Right cardiac atrium (tissue), 5 donors: ENCODE measurements at places on chromosomes 11 and 22. TPM values are rescaled to one million over a fixed set of nuclear protein-coding genes. Genes with fewer than 3 reads are reported as not detected.

- no peak for DNase-seq
These were observed 7.3 kb downstream of the ASCL2 start for GRCh38 chr11:2263071-2263565.

DNA sequence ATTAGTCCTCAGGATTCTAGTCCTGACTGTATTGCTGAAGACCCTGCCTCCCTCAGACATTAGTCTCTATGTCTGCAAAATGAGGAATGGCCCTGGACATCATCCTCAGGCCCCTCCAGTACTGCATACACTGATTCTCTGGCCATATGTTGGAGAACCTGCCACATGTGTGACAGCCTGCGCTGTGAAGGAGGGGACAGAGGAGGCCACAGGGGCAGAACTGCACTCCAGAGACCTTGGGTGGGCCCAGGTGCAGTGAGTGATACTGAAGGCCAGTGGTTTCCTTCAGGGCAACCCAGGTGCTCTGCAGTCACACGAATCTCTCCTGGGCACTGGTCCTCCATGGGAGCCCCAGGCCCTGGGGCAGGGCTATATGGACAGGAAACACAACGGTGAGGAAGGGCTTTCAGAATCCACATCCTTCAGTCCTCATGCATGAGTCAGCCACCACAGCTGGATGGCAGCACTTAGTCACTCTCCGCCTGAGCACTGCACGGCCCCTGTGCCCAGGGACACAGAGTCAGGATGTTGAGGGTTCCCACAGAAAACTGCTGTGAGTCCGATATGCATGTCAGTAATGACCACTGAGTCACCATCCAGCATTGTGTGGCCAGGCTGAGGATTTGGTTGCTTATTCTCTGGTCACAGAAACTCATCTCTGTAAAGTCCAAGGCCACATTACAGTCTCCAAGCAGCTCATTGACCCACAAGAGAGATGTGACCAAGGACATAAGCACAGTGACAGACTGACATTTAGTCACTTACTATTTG is 39.7 kb downstream of the ME3 start:
- DNase-seq: no peak

DNA sequence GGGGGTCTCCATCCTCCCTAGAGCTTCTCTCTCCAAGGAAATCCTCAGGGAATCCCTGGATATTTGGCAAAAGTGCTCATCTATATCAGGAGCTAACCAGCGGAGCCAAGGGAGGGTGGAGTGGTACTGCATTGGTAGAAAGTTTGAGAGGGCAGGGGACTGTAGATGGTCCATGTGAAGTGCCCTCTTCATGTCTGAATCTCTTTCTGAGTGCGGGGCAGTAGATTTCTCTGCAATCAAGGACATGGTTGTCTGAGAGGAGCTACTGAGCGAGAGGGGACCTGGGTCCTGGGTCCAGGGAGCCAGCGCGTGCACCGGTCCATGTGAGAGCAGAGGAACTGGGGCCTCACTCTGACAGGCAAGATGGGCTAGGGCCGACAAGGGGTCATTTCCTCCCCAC is 701 bp downstream of the DIXDC1 start:
- no peak for DNase-seq

Gene SLC22A8
- total RNA-seq: not detected

DNA sequence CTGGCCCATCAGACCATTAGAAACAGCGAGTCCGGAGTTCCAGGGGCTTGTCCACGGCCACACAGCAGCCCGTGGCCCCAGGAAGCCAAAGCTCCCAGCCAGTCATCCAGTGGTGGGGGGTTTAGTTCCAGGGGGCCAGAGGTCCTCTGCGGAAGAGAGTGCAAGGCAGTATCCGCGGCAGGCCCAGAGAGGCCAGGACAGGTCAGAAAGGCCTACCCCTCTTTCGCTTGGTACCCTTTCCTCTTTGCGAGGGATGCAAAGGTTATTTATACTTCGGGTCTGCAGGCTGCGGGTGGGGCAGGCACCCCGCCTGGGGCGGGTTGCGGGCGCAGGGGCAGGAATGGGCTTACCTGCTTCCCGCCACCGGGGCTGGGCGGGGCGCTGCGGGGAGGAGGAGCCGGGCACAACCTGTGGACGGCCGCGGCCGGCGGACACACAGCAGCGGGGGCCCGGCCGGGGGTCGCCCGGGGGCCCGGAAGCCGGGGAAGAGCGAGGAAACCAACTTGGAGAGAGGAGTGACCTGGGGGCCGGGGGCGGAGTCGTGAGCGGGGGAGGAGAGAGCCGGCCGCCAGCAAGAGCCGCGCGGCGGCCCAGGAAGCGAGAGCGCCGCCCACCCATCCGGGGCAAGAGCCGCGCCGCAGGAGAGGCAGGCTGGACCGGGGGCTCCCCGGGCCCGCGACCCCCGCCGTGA is at the start of gene SH3BP1:
TSS of gene SH3BP1 (plus strand) at position 600 of the 691 bp plus-strand sequence. CDS start 119 bp downstream, outside the sequence.
- DNase-seq: peak; percentile 89

Gene RIMBP3B
- total RNA-seq: 0.08 TPM

- DNase-seq: peak; percentile 55
These were observed 1.8 kb downstream of the NDUFV1 start for GRCh38 chr11:67608486-67608885.

Gene C1QTNF4
- total RNA-seq: 0.44 TPM

- no peak for DNase-seq
These were observed 128.9 kb downstream of the DBX1 start for GRCh38 chr11:20031155-20032001.

Gene ELMOD1
- 12.6 TPM for total RNA-seq

- DNase-seq: no peak
These were observed 15.7 kb downstream of the ZNF214 start for GRCh38 chr11:7004482-7004881.

DNA sequence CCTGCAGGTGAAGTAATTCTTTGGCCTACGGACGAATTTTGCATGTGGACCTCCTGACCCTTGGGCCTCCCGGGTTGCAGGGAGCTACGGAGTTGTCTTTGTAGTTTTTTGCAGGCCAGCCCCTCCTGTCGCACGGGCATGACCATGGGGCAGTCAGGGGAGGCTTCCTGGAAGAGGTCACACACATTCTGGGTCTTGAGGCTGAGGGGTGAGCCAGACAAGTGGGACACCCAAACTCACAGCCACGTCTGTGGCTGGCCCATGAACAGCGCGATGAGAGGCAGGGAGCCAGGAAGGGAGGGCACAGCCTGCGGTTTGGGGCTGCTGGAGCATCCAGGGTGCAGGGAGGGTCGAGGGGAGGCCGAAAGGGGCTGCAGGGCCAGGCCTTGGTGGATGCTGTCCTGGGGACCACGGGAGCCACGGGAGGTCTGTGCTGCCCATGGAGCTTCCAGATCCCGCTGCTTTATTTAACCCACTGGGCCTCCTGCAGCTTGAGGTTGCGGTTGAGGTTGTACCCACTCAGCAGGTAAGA is 78.9 kb downstream of the FBLN1 start:
- no peak for DNase-seq

- DNase-seq: no peak
These were observed 4.4 kb downstream of the SEC14L6 start for GRCh38 chr22:30541961-30542810.

GRCh38 chr11:41872426-41872825 is 413.0 kb upstream of the LRRC4C start:
- DNase-seq: no peak

DNA sequence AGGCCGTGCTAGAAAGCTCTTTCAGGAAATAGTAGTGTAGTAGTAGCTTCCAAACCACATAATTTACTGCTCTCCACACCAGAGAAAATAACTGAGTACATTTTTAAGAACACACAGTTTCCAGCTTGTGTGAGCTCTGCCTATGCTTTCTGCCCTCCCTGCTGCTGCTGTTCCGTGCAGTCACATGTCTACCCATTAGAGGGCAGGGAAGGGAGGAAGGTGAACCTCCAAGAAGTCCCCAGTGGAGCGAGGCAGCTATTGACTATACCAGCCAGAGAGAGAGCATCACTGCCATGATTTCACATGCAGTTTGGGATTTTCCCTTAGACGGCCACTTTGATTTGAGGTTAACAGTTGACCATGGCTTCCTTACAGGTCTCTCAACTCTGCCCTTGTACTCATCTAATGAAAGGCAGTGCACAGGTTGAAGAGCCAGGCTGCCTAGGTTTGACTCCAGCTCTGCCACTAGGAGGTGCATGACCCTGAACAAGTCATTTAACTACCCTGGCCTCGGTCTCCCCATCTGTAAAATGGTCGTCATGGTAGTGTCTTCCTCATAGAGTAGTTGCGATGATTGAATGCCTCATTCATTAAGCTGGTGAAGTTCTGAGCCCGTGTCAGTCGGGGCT is 19.7 kb upstream of the CTTN start:
- DNase-seq: no peak

Gene DYNC2H1
- 8.0 TPM for total RNA-seq

Gene ZC3H7B
- total RNA-seq: 43.5 TPM

Gene HSPA8
- total RNA-seq: 1,113 TPM

DNA sequence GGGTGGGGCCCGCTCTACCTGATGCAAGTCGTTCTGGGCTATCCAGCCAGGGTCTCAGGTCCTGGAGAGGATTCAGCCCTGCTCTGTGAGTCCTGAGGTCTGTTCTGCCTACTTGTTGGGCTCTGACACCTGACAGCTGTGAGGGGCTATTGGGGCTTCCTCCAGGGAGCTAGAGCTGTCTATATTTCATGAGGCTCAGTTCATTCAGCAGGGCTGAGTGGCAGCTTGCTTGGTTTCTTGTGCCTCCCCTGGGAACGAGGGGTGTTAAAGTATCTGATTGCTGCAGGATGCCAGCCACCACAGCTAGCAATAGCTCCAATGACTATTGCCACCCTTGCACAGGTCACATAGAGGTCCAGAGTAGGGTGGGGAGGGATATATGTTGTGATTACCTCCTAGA is 26.7 kb downstream of the INSC start:
- DNase-seq: no peak

GRCh38 chr11:126156814-126157213 is 54.6 kb downstream of the RPUSD4 start:
- no peak for DNase-seq

DNA sequence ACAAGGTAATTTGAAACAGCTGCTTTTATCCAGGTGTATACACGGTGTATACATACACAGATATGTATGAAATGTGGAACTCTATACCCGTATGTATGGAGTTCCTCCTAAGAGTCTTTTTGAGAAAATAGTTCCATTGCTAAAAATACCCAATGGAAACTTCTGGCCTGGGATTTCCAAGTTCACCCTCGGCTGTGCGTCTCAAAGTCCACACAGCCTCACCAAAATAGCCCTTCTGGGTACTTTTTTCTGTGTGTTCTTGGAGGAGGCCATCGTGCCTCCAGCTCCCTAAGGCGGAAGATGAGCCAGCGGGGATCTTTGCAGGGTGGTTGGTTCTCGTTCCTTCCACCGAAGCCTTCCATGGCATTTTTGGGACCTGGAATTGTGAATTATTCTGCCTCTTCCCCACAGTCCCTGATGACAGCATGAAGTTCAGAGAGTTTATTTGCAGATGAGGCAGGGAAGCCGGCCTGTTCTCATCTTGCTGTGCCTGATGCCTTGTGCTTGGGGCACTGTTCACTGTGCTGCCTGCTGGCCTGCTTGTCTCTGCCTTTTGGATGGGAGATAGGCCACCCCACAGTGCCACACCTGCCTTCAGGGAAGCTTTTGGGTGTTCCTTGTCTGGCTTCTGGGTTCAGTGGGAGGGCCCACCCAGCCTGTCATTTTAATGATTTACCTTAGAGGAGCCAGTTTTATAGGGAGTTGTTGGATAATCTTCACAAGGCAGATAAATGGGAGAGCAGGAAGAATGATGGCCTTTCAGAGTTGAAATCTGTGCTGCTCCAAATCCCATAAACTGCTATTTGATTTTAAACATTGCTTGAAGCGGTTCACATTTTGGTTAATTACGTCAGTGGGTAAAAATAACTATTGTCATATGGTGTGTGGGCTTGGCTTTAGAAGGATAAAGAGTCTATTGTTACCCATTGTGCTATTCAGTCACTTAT is 112.7 kb upstream of the OR4B1 start:
- DNase-seq: no peak

Gene TEX54
- not detected for total RNA-seq

DNA sequence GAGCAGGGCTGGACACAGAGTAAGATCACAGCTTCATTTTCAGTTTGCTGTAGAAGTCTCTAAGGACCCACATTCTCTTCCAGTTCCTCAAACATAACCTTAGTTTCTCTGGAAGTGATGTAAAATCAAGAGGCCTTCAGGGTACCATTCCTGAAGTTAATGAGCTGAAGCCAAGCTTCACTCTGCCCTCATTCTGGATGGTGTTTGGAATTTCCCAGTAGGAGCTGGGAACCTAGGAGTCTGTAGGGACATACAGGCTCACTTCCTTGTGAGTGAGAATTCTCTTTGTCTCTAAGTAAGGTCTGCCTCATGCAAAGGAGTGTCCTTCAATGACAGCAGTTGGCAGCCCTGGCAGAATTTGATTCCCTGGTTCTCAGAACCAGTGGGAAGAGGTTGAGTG is 142.4 kb upstream of the NARS2 start:
- DNase-seq: no peak

GRCh38 chr11:102994105-102994504 is 38.6 kb upstream of the MMP13 start:
- no peak for DNase-seq

Gene ARVCF
- total RNA-seq: 20.0 TPM

GRCh38 chr11:20221566-20221965 is 61.3 kb upstream of the DBX1 start:
- DNase-seq: no peak

Gene CBLIF
- total RNA-seq: not detected
